Osteoblast (primary cell): ENCODE measurements at places on chromosomes 12 and 14. TPM values are rescaled to one million over a fixed set of nuclear protein-coding genes. Genes with fewer than 3 reads are reported as not detected.
A peak's percentile ranks its signal among the peaks of the same experiment; 100 is the strongest.

GRCh38 chr14:71659159-71659558 is 273.1 kb upstream of the RGS6 start:
- no peak for DNase-seq

- DNase-seq: peak; percentile 64
Observed at GRCh38 chr12:48334808-48335207, 15.9 kb downstream of the ZNF641 start.

GRCh38 chr12:80217011-80217535 is 117.7 kb downstream of the OTOGL start:
- no peak for DNase-seq

DNA sequence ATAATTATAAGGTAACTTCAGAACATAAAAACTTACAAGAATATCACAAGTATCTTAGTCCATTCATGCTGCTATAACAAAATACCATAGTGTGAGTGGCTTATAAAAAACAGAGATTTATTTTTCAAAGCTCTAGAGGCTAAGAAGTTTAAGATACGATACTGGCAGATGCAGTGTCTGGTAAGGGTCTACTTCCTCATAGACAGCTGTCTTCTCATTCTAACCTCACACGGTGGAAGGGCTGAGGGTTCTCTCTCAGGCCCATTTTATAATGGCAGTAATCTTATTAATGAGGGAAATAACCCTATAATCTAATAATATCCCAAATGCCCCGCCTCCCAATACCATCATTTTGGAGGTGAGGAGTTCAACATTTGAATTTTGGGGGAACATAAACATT is 23.7 kb upstream of the OSBPL8 start:
- DNase-seq: no peak

GRCh38 chr14:69951935-69952334 is 72.7 kb downstream of the SMOC1 start:
- DNase-seq: no peak

DNA sequence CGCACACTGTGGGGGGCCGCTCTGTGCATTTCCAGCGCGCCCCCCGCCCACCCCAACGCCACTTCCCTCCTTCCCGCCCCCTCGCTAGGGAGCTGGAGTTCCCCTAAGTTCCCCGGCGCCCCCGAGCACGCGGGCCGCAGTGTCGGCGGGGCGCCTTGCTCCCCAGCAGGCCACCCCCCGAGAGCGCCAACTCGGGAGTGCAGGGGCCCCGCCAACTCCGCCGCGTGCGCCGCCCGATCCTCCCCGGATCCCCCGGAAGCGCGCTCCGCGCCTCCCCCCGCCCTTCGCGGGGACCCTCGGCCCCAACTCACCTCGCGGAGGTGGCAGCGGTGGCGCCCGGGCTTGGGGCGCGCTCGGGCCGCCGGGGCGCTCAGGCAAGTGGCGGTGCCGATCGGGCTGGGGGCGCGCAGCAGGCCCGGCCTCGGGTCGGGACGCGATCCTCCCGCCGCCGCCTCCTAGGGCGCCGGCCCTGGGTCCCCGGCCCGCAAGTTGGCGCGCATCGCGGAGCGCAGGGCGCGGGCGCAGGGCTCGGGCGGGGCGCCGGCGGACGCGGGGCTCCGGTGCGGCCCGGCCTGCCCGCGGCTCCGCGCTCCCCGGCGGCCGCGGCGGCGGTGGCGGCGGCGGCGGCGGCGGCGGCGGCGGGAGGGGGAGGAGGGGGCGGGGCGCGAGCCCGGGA is at the start of gene NCOR2:
NCOR2 (minus strand) TSS at position 616 of the 676 bp plus-strand sequence. CDS start 72,361 bp downstream, outside the sequence.
- DNase-seq: peak; percentile 93

GRCh38 chr12:111341426-111342065 is 27.3 kb downstream of the PHETA1 start:
- no peak for DNase-seq

GRCh38 chr14:49900973-49901372 is 8.1 kb downstream of the ARF6 start:
- DNase-seq: no peak

- DNase-seq: no peak
Observed at GRCh38 chr14:50345846-50346422, 33.8 kb downstream of the DMAC2L start.

GRCh38 chr14:54278665-54279295 is 118.0 kb upstream of the CDKN3 start:
- no peak for DNase-seq

GRCh38 chr12:49943625-49943960 is 6.9 kb upstream of the AQP2 start:
- no peak for DNase-seq

- no peak for DNase-seq
Observed at GRCh38 chr14:104938436-104938835, 13.8 kb downstream of the PLD4 start.

DNA sequence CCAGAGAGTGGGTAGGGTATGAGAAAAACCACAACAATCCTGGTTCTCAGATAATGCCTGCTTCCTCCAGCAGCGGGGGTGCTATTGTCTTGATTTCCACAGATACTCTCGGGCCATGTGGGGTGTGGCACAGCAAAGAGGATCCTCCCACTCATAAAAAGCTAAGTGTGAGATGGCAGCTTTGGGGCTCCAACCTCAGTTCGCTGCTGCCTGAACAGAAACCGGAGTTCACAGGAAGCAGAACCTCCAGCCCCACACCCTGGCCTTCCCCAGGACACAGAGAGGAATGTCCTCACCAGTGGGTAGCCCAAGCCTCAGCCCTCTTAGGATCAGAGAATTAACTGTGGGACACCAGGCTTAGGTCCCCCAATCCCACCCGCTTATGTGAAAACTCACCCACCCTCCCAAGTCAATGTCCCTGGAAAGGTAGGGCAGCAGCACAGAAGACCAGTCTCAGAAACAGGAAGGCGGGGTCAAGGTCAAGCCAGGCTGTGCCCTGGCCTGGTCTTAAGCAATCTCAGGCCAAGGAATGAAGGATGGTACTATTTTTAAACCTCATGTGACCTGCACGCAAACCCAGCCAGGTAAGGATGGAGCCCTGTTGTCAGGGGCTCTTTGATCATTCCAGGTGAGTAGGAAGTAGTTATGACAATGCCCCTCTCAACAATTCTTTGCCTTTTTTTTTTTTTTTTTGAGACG is 9.0 kb downstream of the KCTD10 start:
- peak; percentile 68 for DNase-seq

Gene BATF
- total RNA-seq: 0.59 and 0.72 TPM in 2 replicates

DNA sequence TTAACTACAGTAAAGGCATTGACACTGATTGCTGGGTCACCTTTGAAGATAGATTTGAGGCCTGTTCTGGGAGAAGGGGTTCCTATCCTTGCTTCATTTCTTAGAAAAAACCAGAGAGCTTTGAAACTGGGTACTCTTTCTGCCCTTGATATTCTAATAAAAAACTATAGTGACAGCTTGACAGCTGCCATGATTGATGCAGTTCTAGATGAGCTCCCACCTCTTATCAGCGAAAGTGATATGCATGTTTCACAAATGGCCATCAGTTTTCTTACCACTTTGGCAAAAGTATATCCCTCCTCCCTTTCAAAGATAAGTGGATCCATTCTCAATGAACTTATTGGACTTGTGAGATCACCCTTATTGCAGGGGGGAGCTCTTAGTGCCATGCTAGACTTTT is 36.4 kb downstream of the CAND1 start:
- DNase-seq: no peak

DNA sequence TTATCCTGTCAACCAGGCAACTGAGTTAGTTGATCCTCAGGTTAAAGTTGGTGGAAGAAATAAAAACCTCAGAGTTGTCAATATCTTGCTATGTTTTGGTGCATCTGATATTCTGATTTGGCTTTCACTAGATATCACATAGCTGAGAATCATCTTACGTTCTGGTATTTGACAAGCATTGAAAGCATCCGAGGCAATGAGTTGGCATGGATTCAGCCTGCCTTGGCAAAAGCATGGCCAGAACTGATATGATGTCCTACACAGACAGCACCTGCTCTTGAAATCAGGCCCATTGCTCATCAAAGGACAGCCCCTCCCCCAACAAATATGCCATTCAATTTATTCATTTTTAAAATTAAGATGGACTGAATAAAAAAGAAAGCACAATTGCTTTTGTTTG is 320.7 kb upstream of the ATP2B1 start:
- DNase-seq: no peak

Gene HVCN1
- 2.1 and 2.9 TPM in 2 replicates for total RNA-seq

- peak; percentile 90 for DNase-seq
Observed at GRCh38 chr12:106144847-106145246, 6.1 kb upstream of the NUAK1 start.

- peak; percentile 93 for DNase-seq
Observed at GRCh38 chr14:74905595-74906142, 17.4 kb downstream of the RPS6KL1 start.

Gene R3HDM2
- 23.2 and 25.0 TPM in 2 replicates for total RNA-seq

Gene RIPK3
- total RNA-seq: 9.1 and 11.9 TPM in 2 replicates

DNA sequence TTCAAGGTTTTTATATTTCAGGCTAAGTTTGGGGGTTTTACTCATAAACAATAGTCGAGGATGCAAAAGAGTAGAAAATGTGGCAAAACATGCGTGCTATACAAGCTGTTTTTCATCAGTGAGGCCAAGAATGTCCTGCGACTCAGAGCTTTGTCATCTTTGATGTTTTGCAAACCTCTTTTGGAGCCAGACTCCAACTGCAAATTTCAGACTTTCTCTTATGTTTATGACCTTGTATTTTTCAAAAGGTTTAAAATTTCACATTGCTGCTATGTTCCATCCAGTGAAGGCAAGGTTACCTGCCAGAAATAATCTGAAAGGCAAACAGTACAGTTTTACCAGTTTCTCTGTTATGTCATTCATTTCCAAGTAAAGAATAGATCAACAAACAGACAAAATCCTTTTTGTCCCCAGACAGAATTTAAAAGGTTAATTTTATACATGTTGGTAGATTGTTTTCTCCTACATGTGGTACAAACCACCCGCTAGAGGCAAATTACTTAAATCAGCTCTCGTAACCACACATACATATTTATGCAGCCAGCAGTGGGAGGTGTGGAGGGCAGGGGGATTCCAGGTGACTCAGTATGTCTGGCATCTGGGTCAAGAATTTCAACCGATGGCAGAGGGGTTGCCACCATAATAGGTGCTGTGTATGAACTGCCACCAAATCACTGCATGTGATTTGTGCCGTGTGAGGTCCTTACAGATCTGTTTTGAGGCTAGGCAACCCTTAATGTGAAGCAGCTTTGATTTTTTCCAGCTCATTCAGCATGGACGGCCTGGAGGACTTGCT is 119.8 kb upstream of the CPM start:
- DNase-seq: peak; percentile 69

Gene DNAI7
- total RNA-seq: 0.29 and 0.36 TPM in 2 replicates

Gene TAS2R13
- total RNA-seq: 2.9 and 3.8 TPM in 2 replicates
